ENCODE measurements at places on chromosomes 4 and X.

- ATAC-seq = no peak
Observed at GRCh38 chr4:35734381-35735098, 509.8 kb downstream of the ARAP2 start.

- peak; percentile 36 for ATAC-seq
Observed at GRCh38 chrX:39585808-39586207, 511.9 kb downstream of the BCOR start.

DNA sequence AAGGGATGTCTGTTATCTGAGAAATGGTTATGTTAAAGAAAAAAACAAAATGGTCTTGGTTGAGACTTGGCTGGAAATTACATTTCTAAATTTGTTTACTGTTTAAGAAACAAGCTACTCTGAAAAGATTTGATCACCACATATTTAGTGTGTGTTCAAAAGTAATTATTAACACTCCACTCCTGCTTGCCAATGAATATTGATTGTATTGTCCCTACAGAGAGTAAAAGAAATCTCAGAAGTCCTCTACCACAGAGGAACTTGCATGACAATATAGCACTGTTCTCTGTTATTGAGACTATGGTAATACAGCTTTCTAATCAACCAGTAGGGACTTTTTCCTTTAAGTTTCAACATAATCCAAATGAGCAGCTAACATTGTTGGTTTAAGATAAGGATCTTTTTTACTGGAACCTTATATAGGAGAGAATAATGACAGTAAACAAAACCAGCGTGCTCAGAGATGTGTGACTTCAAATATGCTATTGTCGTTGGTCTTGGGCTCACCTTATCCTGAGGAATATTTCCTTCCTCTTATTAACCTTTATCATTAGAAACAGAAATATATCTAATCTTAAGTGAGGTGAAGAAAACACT lies 47.6 kb downstream of the CXCL13 start:
- no peak for ATAC-seq

GRCh38 chrX:41895826-41896225 lies 27.5 kb downstream of the CASK start:
- ATAC-seq = no peak

DNA sequence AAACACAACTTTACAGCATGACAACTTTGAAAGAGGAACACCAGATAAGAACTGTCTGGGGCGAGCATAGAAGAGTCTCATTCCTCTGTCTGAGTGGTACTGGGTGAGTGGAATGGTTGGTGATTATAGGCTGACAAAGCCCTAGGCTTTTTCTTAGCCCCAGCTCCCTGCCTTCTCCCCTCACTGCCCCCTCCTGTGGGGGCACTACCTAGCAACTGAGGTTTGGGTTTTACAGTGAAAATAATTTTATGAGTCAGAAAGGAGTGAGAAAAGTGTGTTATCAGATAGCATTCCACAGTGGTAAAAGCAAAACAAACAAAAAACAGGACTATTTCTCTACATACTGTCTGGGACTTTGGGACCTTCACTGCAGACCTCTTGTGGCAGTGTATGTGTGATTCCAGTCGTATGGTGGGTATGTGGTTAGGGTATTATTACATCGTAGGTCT lies 10.5 kb upstream of the TMEM165 start:
- no peak for ATAC-seq

DNA sequence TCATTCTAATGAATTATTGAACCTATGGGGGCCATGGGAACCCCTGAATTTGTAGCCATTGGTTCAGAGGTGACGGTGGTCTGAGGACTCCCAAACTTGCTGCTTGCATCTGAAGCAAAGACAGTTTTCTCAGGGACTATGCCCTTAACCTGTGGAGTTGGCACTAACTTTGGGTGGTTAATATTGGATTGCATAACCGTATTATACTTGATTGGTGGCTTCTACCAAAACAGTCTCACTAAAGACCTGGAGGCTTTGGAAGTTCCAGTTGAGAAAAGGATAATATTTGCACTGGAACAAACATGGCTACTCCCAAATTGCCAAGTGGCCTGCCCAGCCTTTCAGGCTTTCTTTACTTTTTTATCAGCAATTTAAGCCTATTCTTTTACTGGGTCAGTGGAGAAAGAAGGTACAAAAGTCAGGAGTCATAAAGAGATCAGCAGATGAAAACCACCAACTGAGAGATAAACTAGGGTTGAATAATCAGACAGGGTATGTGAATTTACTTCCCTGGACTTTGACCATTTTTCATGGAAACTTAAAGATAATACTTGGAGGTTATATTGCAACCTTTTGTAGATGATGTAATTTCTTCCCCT lies 7.9 kb upstream of the KLHL8 start:
- ATAC-seq = no peak

All from motor neuron (in vitro differentiated cells).